GM12878 (cell line): ENCODE measurements at places on chromosomes 5 and 9.

- DNase-seq, result no peak
Observed at GRCh38 chr5:167657016-167657415, 634.4 kb upstream of the WWC1 start.

DNA sequence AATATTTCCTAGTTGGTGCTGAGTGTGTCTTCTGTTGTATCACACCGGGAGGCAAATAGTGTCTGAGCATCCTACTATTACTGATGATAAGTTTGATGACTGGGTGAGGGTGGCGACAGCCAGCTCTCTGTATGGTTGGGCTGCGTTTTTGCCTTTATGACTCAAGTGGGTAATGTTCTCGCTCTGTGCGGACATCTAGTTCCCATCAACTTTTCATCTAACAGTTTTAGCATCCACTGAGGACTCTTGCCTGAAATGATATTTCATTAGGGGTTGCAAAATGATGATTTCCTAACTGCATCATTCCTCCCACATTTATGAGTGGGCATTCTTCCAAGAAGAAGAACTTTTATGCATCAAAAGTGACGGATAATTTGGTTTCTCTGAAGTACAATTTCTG is 26.5 kb downstream of the HMCN2 start:
- DNase-seq, result no peak

- DNase-seq, result no peak
Observed at GRCh38 chr5:24385070-24385469, 259.7 kb downstream of the CDH10 start.

DNA sequence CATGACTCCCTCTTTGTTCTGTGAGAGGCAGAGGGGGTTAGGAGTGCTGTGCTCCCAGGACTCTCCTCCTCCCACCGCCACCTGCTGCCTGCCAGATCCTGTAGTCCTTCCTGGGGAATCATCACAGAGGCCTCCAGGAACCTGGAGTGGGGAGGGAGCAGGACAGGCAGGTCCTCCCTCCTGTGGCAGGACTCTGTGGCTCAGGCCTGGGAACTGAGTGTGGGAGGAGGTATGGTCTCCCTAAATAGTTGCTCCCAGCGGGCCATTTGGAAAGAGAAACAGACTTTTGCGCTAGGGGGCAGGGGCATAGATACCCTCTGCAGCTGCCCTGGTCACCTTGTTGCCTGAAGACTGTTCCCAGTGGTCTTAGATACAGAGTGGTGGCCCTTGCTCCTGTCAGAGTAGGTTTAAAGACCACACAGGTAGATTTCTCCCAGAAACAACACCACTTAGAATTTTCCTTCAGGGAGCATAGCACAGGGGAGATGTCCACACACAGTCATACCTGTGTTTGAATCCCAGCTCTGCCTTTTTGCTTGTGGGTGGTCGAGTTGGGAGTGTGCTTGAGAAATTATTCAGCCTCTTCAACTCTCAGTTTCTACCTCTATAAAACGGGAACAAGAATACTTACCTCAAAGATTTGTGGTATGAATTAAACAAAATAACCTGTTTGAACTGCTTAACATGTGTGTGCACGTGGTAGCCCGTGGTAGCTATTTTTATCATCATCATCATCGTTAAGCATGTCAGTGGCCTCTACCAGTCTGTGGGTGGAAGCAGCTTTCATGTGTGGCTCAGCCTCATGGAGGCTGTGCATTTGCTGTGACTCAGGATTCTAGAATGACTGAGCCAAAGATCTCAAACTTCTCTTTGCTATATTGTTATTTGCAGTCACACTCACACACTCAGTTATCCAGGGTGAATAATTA is 55.8 kb downstream of the SLC22A5 start:
- DNase-seq, result peak; percentile 93

GRCh38 chr9:126114850-126115460 is 211.7 kb upstream of the MVB12B start:
- DNase-seq, result no peak

- DNase-seq, result no peak
Observed at GRCh38 chr5:86917117-86917579, 299.4 kb downstream of the COX7C start.

- no peak for DNase-seq
Observed at GRCh38 chr9:136023410-136024225, 62.4 kb upstream of the UBAC1 start.

- no peak for DNase-seq
Observed at GRCh38 chr5:74095871-74096270, 469.9 kb downstream of the ARHGEF28 start.

GRCh38 chr5:8908055-8908683 is 637.7 kb downstream of the SEMA5A start:
- DNase-seq, result no peak

DNA sequence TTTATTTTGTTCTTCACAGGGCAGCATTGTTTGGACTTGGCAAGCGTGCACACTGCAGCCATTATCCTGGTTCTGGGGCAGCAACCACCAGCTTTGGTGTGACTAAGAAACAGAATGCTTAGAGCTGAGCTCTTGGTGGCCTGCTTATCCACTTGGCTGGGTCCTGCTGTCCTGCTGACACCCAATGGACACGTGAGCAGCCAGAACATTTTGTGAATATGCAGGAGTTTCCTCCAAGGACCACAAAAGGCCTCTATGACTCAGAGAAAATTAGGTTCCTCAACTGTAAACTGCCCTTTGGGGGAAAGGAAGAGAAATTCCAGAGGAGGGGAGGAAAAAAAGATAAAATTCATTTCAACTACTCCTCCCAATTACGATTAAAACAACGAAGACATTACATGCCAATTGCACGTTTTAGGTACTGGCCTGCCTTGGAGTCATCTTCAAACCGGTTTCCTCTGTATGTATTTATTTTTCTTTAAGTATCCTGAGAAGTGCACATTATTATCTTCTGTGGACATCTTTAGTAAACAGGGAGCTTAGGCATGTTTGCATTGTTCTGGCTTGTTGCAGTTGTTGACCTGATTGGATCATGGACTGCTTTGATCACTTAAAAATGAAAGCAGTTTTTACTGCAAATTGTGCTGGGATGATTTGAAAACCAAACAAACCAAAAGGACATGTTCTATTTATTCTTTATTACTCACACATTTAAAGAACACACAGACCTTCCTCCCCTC is 82.3 kb upstream of the TLE4 start:
- DNase-seq, result no peak

DNA sequence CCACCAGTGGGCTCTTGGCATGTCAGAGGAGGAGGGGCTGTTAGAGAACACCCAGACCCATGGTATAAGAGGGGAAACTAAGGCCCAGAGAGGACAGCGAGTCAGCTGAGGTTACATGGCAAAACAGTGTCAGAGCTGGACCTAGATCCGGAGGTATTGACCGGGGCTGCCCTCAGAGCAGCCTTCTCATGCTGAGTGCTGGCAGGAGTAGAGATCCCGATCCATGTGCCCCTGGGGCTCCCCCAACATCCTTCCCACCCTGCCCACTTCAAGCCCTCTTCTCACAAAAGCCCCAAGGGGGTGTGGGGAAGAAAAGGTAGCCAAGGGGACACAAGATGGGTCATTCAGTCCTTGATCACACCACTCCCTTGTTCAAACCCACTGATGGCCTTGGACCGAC is 19.9 kb downstream of the CSF1R start:
- DNase-seq, result no peak

GRCh38 chr5:27290172-27290571 is 251.8 kb upstream of the CDH9 start:
- no peak for DNase-seq

- DNase-seq, result no peak
Observed at GRCh38 chr9:110036286-110036685, 171.7 kb downstream of the C9orf152 start.

DNA sequence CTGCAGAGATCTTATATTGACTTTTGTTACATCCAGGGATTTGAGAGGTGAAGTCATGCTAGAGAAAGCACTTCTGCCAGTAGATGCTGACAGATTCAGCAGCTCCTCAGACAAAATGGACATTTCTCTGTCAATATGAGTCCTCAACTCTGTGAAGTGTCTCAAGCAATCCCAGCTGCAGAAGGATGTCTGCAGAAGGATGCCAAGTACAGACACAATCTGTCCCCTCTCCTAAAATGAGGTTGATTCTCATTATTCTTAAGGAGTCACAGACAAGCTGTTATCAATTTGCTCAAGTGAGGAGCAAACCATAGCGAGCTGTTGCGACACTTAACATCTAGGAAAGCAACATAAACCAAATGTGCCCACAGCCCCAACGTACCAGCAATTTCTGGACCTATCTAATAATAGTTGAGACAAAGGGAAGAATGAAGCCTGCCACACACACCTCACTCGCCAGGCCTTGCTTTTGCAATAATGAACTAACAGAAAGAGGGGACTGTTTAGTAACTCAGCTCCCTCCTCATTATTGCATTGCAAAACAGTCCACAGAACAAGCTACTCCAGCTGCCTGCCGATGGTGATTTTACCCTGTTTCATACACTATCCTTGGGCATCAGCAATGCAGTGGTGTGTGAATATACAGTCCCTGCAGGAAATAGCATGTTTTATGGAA is 364.2 kb upstream of the PDE4D start:
- no peak for DNase-seq

DNA sequence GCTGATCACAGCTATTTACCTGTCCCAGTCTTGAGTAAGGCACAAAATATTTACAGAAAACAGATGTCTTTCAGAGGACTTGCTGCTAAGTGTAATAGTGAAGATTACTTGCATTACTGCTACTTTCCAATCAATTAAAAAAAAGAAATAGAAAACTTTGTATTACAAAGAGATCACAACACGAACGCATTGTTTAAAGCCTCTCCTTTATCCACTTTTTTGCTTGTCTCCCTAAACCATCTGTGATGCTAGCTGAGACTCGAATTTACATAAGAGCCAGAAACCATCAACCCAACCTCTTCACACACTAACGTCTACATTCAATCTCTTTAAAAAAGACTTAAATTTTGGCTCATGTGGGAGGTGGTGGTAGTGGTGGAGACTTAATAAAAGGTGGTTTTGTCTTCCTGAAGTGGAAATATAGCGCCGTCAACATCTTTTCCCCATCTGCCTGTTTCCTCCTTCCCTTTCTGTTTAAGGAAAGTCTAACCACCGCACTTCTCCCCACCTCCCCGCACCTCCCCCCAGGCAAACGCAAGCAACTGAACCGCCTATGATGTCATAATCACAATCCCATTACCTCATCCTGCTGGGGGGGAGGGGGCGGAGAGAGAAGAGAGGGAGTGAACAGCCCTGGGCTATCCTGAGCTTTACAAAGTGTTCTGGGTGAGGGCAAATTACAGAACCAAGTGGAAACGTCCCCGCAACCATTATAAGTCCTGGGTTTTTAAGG is 948 bp upstream of the FAM53C start:
- no peak for DNase-seq

- no peak for DNase-seq
Observed at GRCh38 chr9:14400658-14400995, 86.7 kb upstream of the NFIB start.

DNA sequence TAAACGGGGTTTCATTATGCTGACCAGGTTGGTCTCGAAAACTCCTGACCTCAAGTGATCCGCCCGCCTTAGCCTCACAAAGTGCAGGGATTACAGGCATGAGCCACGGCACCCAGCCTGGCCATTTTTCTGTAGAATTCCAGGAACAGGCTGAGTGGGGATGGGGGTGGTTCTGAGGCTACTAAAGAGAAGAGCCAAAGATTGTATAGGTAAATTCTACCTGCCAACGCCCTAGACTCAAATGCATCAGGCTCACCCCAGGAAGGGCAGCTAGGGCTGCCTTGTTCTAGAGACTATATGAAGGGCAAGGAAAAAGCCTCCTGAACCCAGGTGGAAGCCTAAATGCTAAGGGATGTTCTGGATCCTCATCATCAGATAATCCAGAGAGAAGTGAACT is 1.6 kb upstream of the C5orf52 start:
- DNase-seq, result no peak

GRCh38 chr9:33374634-33375237 is 27.6 kb downstream of the AQP7 start:
- no peak for DNase-seq

GRCh38 chr5:127834094-127834531 is 130.9 kb downstream of the CCDC192 start:
- no peak for DNase-seq

- no peak for DNase-seq
Observed at GRCh38 chr5:140658870-140659269, 5.8 kb upstream of the WDR55 start.

GRCh38 chr9:125284855-125285254 is 23.2 kb downstream of the GAPVD1 start:
- no peak for DNase-seq

- no peak for DNase-seq
Observed at GRCh38 chr9:123488722-123489321, 132.8 kb downstream of the CRB2 start.

- no peak for DNase-seq
Observed at GRCh38 chr9:79572032-79572607, 355 bp downstream of the TLE4 start.

- DNase-seq, result no peak
Observed at GRCh38 chr9:28762167-28762566, 1188.9 kb upstream of the C9orf72 start.

DNA sequence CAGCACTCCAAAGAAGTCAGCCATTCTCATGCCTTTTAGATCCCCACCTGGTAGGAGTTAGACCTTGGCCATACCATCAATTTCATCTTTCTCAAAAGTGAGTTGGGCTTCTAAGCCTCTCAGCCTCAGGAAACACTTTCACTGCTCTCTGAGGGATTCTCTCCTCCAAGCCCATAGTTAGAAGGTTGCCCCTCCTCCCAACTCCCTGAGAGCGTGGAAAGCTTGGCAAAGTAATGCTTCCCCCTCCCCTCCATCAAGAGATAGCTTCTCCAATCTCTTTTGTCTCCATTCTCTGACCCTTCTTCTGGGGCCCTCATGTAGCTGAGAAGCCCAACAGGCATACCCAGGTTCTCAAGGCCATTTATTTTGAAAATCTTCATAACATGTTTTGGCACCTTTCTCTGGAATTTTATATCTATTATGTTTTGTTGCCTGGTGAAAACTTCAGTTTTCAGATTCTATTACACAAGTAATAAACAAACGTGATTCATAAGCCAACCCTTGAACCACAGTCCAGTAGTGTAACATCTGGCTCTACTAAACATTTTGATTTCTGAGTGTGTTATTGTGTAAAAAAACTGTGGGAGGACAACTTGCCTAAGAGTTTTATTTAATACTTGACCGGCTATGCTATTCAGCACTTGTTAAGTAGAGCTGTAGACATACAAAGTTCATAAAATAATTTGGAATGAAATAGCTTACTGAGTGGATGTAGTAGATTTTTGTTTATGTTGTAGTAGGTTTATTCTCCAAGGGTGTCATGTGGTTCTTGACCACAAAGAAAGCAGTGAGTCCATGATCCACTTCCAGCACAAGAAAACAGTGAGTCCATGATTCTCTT is 17.1 kb downstream of the LVRN start:
- no peak for DNase-seq
